ENCODE measurements at places on chromosomes 3 and 15. TPM values are rescaled to one million over a fixed set of nuclear protein-coding genes. Genes with fewer than 3 reads are reported as not detected.
A peak's percentile ranks its signal among the peaks of the same experiment; 100 is the strongest.

Gene IMPG2
- not detected for total RNA-seq

- no peak for DNase-seq
- no peaks in the 10 kb centered on the region for H3K36me3 ChIP-seq
- no peak overlapping the region for H3K4me3 ChIP-seq
- H3K4me1 ChIP-seq, result no peaks in the 10 kb centered on the region
Observed at GRCh38 chr15:93762036-93762435, 469.3 kb upstream of the MCTP2 start.

Gene NRROS
- 6.5 TPM for total RNA-seq

Gene CASR
- not detected for total RNA-seq

Gene FETUB
- total RNA-seq, result not detected

DNA sequence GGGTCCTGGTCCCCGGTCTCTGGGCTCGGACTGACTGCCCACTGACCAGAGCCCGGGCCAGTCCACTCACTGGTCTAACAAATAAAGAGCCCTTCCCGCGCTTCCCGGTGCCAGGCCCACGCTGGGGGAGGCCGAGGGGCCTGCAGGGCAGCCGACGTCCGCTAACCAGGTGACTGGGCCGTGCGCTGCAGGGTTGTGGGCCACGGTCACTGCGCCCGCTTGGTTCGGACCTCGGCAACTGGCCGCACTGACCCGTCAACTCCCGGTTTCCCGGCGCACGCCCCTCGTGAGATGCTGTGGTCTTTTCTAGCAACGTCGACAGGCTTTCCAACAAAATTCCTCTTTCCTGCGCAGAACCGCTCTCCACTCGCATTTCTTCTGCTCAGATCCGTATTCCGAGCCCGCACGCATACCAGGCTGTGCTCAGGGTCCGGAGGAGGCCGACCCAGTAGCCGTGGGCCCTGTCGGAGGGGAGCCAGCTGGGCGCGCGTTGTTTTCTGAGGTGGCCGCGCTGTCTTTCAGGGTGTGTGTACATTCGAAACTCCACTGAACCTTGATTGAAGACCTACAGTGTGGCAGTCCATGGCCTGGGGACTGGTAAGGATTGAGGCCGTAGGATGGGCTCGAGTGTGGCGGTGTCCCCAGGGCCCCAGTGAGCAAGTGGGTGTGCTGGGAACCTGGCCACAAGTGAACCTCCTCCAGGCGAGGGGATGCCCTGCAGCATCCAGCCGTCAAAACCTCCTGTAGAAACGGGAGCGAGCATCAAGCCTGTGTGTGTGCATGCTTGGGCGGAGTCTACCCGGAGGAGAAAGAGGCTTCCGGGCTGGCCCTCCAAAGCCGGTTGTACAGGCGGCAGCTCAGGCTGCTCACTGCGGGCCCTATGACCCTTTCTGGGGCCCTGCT lies 875 bp upstream of the NT5DC2 start:
- peak; percentile 21 for DNase-seq
- peak overlapping the region; percentile 93 for H3K27ac ChIP-seq
- H3K4me3 ChIP-seq, result peak overlapping the region; percentile 61
- no peaks in the 10 kb centered on the region for H3K4me1 ChIP-seq
- H3K36me3 ChIP-seq, result no peaks in the 10 kb centered on the region
- H3K27me3 ChIP-seq, result no peaks in the 10 kb centered on the region

- H3K27ac ChIP-seq, result no peak overlapping the region
- no peaks in the 10 kb centered on the region for H3K4me1 ChIP-seq
Observed at GRCh38 chr3:182390421-182390820, 402.9 kb upstream of the ATP11B start.

GRCh38 chr3:192054881-192055280 lies 593.9 kb downstream of the PYDC2 start:
- H3K4me1 ChIP-seq, result no peaks in the 10 kb centered on the region
- H3K27me3 ChIP-seq, result no peaks in the 10 kb centered on the region
- H3K27ac ChIP-seq, result no peak overlapping the region
- H3K36me3 ChIP-seq, result no peaks in the 10 kb centered on the region
- H3K4me3 ChIP-seq, result no peak overlapping the region
- DNase-seq, result no peak

Gene PLXND1
- total RNA-seq, result 132 TPM
